ENCODE measurements at places on chromosomes 2 and 18.
A peak's percentile ranks its signal among the peaks of the same experiment; 100 is the strongest.

GRCh38 chr2:68741238-68741637, 6.6 kb downstream of the ARHGAP25 start:
- no peak for DNase-seq

DNA sequence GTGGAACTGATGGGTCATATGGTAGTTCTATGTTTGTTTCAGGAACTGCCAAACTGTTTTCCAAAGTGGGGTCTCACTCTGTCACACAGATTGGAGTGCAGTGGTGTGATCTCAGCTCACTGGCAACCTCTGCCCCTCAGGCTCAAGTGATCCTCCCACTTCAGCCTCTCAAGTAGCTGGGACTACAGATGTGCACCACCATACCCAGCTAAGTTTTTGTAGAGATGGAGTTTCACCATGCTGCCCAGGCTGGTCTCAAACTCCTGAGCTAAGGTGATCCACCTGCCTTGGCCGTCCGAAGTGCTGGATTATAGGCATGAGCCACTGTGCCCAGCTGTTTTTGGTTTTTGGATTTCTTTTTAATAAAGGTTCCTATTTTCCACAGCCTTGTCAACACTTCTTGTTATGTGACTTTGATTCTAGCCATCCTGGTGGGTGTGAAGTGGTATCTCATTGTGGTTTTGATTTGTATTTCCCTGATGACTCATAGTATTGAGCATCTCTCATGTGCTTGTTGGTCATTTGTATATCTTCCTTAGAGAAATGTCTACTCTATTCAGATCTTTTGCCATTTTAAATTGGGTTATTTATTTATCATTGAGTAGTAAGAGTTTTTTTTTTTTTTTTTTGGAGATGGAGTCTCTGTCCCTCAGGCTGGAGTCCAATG, 22.8 kb downstream of the NPC1 start:
- no peak for DNase-seq

DNA sequence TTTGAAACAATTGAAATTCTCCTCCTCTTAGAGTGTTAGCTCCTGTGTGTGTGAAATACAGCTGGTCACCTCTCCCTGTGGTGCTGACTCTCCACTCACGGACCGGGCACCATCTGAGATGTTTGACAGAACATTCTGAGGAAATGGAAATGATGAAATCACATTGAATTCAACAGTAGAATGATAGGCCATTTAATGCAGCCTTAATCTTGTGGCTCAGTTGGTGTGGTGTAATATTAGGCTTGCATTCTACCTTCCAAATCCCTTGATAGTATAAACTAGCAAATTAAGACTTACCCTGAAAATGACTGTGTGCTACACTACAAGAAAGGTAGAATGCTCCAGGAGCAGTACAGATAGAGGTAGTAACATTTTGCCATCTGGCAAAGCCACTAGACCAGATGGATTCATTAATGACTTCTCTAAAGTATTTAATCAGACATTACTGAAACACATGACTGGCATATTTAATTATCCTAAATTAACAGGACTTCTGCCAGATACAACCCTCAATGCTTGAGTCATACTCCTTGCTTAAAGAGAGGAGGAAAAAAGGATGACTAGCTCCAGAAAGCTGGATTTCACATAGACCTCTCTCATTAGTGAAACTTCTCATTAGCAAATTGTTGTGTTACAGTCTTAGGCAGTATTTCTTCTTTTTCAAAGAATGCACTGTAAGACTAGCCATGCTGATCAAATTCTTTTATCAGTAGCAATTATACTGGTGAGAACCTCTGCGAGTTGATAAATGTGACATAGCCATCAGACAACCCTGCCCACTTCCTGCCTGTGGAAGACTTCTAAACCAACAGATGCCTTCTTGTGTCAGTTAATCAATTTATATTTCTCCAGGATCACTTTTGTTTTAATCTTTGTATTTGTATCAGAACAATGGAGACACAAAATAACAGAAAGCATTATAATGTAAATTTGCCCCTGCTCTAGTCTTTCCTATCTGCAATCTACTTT, 80.6 kb downstream of the EML6 start:
- DNase-seq = no peak

DNA sequence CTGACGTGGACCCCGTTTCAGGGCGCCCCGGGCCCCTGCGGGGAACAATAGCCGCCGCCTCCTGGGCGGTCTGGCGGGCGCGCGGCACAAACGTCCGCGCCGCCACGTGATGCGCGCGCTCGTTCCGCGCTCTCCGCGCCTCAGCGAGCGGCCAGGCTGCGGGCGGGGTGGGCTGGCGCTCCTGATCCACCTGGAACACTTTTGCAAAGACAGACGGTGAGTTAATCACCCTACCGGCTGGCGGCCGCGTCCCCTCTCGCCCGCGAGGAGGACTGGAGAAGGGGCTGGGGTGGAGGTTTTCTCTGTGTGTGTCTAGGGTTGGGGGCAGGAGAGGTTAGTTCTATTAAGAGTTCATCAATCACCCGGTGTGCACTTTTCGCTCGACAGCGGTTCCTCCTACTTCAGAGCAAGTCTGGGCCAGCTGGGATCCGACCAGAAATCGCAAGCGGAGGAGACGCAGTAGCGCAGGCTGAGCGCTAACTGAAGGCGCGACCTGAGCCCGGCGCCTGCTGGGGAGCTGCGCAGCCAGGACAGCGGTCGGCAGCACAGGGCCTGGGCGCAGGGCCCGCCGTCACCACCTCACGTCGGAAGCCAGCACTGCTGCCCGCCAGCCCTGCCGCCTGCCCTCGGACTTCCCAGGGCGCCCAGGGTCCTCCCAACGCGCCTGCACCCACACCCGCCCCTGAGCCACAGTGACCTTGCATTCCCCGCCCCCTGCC, 10.3 kb upstream of the HOXD1 start:
- DNase-seq = no peak

- no peak for DNase-seq
Observed at GRCh38 chr2:149877074-149877473, 289.5 kb upstream of the MMADHC start.

GRCh38 chr2:22124003-22124402, 1000.2 kb downstream of the TDRD15 start:
- no peak for DNase-seq

DNA sequence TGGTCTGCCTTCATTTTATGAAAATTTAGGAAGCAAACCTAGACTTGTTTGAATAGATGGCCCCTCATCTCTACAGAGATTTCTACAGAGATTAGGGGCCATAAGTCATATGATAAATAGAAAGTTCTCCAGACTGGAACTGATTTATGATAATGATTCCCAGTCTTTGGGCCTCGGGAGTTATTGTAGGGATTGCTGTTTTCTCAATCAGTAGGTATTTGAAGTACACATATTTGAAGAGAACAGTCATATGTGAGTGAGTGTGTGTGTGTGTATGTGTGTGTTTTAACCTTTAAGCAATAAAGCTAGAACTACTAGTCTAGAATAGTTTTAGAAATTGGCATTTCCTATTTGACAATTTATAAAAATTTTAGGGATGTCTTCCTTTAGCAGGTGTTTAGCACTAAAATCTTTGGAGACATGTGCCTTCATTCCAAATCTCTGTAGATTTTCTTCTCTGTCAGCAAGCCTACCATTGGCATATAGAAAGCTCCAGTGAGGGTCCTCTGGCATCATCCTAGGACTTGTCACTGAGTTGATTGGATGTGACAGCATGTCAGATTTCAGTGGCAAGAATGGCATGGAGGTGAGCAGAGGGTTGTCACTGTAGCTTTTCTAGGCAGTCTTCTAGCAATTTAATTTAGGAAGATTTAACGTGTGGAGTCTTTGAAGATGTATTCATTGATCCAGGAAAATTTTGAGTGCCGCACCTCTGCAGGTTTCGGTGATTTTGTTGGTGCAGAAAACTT, 71.2 kb downstream of the MYO1B start:
- no peak for DNase-seq

DNA sequence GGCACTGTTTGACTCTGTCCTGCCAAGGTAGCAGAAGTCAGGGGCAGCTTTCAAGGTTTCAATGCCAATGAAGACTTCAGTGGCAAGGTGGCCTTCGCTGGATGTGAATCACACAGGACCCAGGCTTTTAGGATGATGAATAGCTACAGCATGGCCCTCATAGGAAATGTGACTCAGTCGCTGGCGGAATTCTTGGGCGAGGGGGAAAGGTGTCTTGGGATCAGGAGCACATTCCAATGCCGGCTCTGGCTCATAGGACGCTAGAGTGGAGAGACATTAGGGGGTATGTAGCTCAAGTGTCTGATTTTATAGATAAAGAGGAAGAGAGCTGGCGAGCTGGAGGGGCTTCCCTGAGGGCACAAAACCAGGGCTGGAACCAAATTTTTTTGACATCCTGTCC, 68.6 kb downstream of the SMIM21 start:
- no peak for DNase-seq

DNA sequence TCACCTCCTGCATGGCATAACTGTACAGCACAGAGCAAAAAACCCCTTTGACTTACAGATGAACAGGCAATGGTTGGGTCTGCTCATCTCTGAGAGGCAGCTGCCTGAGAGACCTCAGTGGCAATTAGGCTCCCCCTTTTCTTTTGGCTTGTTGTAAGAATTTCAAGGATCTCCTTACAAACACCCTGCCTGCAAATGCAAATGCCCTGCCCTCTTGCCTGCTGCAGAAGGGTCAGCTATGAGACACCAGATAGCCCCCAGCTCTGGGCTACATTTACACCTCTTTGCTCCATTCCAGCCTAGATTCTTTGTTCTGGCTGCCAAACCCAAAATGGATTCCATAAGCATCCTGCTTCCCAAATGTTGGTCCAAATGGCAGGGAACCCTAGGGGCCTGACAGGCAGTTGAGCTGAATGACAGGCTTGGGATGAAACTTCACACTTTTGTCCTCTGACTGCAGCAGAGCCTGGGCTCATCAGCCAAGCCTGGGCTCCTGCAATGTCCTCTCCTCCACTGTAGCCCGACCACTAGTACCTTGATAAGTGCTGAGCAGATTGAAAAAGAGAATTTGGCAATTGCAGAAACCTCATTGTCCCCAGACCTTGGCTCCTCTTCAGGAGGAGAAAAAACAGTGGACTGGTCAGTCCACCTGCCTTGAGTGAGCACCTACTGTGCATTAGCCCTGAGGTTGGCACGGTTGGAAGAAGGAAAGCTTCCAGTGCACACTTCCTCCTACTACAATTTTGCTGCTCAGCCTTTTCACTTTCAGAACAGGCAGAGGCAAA, 678.3 kb downstream of the BCL11A start:
- DNase-seq = no peak

- DNase-seq = peak; percentile 25
Observed at GRCh38 chr18:41391616-41392595, 563.1 kb upstream of the PIK3C3 start.
